Activated CD8-positive, alpha-beta memory T cell treated with anti-CD3 and anti-CD28 coated beads for 48 hours (primary cell): ENCODE measurements at places on chromosomes 4 and X.

DNA sequence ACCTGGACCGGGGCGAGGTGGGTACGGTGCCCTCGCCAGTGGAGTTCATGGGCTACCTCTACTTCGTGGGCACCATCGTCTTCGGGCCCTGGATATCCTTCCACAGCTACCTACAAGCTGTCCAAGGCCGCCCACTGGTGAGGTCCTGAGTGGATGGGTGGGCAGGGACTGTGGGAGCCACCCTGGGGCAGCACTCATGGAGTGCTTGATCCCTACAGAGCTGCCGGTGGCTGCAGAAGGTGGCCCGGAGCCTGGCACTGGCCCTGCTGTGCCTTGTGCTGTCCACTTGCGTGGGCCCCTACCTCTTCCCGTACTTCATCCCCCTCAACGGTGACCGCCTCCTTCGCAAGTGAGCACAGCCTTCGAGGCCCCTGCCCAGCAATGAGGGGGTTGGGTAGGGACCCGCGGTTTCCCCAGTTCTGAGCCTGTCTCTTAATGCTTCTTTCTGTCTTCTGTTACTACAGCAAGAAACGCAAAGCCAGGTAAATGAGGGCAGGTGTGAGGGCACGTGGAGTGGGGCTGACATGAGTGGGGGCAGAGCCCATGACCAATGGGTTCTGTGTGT lies 3.7 kb downstream of the PORCN start:
- DNase-seq = no peak

GRCh38 chr4:95729596-95729995 lies 110.3 kb upstream of the PDHA2 start:
- no peak for DNase-seq

GRCh38 chr4:121898150-121898549 lies 27.9 kb upstream of the BBS7 start:
- DNase-seq = no peak

- no peak for DNase-seq
These were observed 1470.6 kb downstream of the PCDH19 start for GRCh38 chrX:98939456-98939855.

DNA sequence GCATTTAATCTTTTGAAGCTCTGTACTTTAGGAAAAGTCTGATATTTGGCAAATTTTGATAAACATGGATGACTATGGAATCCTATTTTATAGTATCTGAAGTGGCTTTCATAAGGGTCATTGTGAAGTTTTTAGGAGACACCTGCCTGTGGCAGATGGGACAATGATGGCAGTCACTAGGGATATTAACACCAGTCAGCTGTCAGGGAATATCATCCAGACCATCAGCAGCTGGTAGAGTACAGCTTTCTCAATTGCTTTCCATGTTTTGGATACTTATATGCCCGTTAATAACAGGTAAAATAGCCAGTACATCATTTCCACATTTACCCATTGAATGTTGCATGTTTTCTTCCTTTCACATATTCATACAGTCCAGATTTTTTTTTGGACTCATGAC lies 39.1 kb downstream of the NPNT start:
- no peak for DNase-seq

DNA sequence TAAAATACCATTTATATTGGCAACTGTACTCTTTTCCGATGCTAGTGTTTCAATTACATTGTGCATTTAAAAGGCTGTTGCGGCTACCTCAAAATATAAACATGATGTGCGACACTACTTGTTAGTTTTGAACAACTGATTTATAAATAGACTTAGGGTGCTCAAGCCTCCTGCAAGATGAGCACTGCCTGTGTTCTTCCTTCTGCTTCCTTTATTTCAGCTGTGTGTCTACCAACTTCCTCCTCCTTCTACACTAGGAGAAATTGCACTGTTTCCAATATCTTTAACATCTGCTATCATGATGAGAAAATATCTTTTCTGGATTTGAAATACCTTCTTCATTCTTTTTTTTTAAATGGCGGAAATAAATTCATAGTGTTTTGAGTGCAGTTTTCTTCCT lies 24.0 kb downstream of the TET2 start:
- DNase-seq = no peak

DNA sequence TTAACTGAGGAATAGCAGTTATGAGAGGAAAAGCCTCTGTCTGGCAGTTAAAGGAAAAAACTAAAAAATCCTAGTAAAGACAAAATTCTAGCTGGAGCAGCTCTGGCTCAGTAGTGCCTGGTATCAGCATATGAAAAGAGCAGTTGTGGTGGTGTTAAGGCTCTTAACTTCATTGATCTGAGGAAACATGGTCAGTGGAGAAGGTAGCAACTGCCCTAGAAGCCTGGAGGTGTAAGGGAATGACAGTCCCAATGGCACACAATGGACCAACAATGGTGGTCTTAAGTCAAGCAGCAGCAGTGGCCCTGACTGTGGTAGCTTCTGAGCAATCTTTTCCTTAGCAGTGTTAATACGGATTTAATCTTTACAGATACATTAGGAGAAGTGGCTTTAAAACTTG lies 189.6 kb upstream of the POF1B start:
- no peak for DNase-seq

DNA sequence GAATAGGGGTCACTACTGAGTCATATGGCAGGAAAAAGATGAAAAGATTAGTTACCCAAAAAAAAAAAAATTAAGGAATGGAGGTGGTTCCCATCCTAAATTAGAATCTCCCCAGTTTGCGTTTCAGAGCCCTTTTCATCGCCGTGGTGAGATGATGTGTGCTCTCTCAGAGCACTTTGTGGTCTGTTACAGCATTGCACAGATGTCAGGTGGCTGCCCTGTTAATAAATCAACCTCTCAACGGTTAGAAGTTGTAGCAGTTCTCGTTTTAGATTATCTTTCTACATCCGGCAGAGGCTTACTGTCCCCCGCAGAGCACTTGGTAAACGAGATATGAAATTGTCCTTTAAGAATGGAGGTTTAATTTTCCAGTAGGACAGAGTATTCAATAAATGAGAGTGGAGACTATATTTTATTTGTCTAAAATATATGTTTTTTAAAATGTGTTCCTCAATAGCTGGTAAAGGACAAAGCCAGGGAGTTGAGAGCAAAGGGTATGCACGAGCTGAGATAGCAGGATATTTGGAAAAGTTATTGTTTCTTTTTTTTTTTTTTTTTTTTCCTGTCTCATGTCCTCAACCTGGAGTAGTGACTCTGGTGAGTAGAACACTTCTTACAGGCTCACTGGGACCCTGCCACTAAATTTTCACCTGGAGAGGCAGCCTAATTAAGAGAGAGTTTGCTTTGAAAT lies 26.9 kb downstream of the AFF1 start:
- DNase-seq = no peak

- DNase-seq = no peak
These were observed 47.8 kb downstream of the MAP7D3 start for GRCh38 chrX:136203438-136203837.

GRCh38 chr4:122731676-122732075 lies 828 bp upstream of the BBS12 start:
- no peak for DNase-seq

- DNase-seq = no peak
These were observed 68.2 kb downstream of the ZNF827 start for GRCh38 chr4:145870155-145871020.

DNA sequence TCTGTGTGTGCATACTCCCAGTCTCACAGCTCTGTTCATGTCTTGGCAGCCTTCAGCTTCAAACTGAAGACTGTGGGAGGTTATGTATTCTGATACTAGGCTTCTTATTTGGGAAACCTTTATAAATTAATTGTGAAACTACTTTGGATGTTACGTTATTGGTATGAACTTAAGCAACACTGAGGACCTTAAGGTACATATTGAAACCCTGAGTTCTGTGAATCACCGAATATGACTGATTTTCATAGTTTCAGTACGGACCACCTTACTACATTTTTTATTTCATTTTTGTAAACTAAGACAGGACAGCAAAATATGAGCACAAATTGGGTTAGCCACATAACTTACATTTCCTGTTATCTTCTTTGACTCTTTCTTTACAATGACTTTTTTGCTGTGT lies 498.4 kb downstream of the PDGFC start:
- no peak for DNase-seq

- DNase-seq = no peak
These were observed 94.0 kb downstream of the TMA16 start for GRCh38 chr4:163588532-163588931.

- no peak for DNase-seq
These were observed 86.0 kb upstream of the TET2 start for GRCh38 chr4:105060628-105061027.

GRCh38 chr4:146699910-146700309 lies 61.2 kb downstream of the POU4F2 start:
- DNase-seq = no peak

DNA sequence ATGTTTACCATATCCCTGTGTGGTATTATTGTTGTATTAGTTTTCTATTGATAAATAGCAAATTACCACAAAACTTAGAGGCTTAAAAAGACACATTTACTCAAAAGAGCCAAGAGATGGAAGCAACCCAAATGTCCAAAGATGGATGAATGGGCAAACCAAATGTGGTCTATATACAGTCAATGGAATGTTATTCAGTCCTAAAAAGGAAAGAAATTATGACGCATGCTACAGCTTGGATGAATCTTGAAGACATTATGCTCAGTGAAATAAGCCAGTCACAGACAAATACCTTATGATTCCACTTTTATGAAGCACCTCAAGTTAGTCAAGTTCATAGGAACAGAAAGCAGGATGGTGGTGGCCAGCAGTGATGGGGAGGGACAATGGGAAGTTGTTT lies 144.7 kb downstream of the QDPR start:
- DNase-seq = no peak

- no peak for DNase-seq
These were observed 167.1 kb upstream of the CENPE start for GRCh38 chr4:103365285-103365684.

GRCh38 chrX:110003167-110004156 lies 548 bp downstream of the TMEM164 start:
- no peak for DNase-seq

- DNase-seq = no peak
These were observed 28.2 kb downstream of the ACOX3 start for GRCh38 chr4:8412288-8412687.

- DNase-seq = no peak
These were observed 2.5 kb downstream of the FGF5 start for GRCh38 chr4:80268936-80269335.

GRCh38 chrX:42696536-42697124 lies 81.3 kb downstream of the PPP1R2C start:
- DNase-seq = no peak

DNA sequence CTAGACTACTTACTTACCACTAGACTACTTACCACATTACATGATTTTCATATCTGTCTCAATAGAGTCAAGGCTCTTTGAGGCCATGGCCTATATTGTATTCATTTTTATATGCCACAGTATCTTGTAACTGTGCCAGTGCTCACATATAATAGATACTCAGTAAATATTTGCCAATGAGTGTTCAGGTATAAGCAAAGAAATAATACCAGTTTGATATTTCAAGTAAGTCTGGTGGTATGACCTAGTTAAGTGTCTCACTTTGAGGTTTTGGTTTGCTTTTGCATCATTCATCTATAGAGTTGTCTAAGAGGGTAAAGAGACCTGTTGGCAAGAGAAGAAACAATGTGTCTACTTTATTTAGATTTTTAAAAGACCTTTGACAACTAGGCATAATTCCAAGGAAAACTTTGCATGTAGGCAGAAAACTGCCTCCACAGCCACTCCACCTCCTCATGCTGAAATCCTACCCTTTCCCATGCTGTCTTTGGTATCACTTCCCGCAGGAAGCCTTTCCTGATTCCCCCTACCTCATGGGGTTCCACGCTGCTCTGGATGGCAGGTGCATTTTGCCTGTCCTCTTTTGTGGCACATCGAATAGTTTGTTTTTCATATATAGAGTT lies 91.3 kb upstream of the KLHL13 start:
- DNase-seq = no peak

GRCh38 chr4:87971866-87972265 lies 3.6 kb upstream of the SPP1 start:
- no peak for DNase-seq

DNA sequence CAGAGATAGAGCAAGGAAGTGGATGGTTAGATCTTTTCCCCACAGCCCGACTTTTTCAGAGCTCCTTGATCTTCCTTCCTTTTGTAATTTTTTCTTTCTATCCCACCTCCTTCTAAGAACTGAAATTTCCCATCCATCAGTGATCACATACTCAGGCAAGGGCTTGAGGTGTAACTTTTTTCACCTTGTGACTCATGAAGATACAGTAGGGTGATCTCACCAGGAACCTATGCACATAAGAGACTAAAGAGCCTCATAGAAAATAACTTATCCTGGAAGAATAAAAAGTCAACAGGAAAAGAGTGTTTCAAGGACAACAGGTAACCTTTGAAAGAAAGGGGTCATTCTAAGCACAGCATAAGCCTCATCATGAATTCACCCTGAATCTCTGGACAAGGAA lies 131.2 kb upstream of the HCCS start:
- no peak for DNase-seq

GRCh38 chrX:107675823-107676555 lies 47.7 kb downstream of the PRPS1 start:
- no peak for DNase-seq

GRCh38 chrX:15413101-15413500 lies 28.9 kb upstream of the VEGFD start:
- no peak for DNase-seq

- DNase-seq = no peak
These were observed 95.6 kb downstream of the STOX2 start for GRCh38 chr4:184000457-184001396.
